ENCODE measurements at places on chromosomes 2 and 18. TPM values are rescaled to one million over a fixed set of nuclear protein-coding genes. Genes with fewer than 3 reads are reported as not detected.

Gene FN1
- 30,644 TPM for total RNA-seq

Gene CMPK2
- 0.95 TPM for total RNA-seq

Gene FSIP2
- 1.7 TPM for total RNA-seq

Gene XRCC5
- 236 TPM for total RNA-seq

Gene FAP
- 171 TPM for total RNA-seq

Gene SCN2A
- total RNA-seq, result 1.9 TPM

Gene COL3A1
- 7,827 TPM for total RNA-seq

Gene SH2D6
- total RNA-seq, result not detected

Gene TMEM150A
- total RNA-seq, result 17.1 TPM

Gene PER2
- total RNA-seq, result 2.9 TPM

- H3K4me3 ChIP-seq, result no peak overlapping the region
- H3K27me3 ChIP-seq, result no peaks in the 10 kb centered on the region
- H3K27ac ChIP-seq, result no peak overlapping the region
- H3K36me3 ChIP-seq, result no peaks in the 10 kb centered on the region
- no peak for DNase-seq
- no peaks in the 10 kb centered on the region for H3K4me1 ChIP-seq
These were observed 44.4 kb upstream of the CTLA4 start for GRCh38 chr2:203823173-203823572.

- H3K27me3 ChIP-seq, result peaks cover 2% of the 10 kb centered on the region
- H3K27ac ChIP-seq, result peak within 1 kb of the TSS; percentile 53
- no peak within 1 kb of the TSS for H3K4me3 ChIP-seq
- H3K36me3 ChIP-seq, result no peaks in the 10 kb centered on the region
These were observed at the start of gene NEURL3 for GRCh38 chr2:96505231-96505889. Gene NEURL3 (minus strand): TSS chr2:96505357. CDS start chr2:96505286, 71 bp downstream.

- no peaks in the 10 kb centered on the region for H3K36me3 ChIP-seq
- peak overlapping the region; percentile 56 for H3K27ac ChIP-seq
- no peak overlapping the region for H3K4me3 ChIP-seq
- no peaks in the 10 kb centered on the region for H3K27me3 ChIP-seq
- peaks cover 43% of the 10 kb centered on the region for H3K4me1 ChIP-seq
These were observed 55.5 kb downstream of the ARHGAP28 start for GRCh38 chr18:6785001-6785400.

DNA sequence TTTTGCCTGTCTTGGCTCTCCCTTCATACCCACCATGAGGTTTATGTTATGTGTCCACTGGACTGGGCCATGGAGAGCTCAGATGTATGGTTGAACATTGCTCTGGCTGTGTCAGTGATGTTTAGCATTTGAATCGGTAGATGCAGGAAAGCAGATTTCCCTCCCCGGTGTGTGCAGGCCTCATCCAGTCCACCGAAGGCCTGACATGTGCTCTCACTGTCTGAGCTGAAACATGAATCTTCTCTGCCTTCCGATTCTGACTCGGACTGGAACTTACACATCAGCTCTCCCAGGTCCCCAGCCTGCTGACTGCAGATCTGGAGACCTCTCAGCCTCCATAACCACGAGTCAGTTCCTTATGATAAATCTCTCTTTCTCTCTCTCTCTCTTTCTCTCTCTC, 72.4 kb upstream of the SLC66A3 start:
- no peak overlapping the region for H3K27ac ChIP-seq
- H3K4me3 ChIP-seq, result no peak overlapping the region
- peaks cover 2% of the 10 kb centered on the region for H3K27me3 ChIP-seq
- H3K36me3 ChIP-seq, result peaks cover 2% of the 10 kb centered on the region

DNA sequence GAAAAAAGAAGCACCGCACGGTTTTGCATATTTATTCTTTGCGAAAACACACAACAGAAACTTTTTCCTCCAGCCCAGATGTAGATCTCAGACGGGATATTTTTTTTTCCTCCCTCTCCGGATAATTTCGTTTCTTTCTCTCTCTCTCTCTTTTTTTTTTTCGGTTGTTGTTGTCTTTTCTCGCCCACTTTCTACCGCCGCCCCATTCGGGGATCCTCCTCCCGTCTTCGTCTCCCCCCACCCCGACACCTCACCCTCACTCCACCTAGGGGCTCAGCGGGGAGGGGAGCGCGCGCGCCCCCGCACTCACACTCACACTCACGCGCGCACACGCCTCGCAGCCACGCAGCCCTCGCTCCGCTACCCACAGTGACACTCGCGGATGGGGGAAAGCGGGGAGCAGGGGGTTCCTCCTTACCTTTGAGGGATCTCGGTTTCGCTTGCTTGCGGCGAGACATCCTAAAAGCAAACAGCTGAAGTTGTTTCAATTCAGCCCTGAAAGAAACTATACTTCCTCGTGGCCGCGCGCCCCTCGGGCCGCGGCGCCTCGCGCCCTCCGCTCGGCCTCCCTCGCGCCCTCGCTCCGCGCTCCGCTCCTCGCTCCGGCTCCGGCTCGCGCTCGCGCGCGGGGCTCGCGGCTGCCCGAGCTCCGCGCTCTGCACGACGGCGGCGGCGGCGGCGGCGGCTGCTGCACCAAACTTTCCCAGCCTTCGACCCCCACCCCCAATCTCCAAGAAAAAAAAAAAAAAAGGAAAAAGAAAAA, 1.3 kb downstream of the ZNF521 start:
- no peak for DNase-seq
- peaks cover 31% of the 10 kb centered on the region for H3K4me1 ChIP-seq
- H3K4me3 ChIP-seq, result peak overlapping the region; percentile 98

DNA sequence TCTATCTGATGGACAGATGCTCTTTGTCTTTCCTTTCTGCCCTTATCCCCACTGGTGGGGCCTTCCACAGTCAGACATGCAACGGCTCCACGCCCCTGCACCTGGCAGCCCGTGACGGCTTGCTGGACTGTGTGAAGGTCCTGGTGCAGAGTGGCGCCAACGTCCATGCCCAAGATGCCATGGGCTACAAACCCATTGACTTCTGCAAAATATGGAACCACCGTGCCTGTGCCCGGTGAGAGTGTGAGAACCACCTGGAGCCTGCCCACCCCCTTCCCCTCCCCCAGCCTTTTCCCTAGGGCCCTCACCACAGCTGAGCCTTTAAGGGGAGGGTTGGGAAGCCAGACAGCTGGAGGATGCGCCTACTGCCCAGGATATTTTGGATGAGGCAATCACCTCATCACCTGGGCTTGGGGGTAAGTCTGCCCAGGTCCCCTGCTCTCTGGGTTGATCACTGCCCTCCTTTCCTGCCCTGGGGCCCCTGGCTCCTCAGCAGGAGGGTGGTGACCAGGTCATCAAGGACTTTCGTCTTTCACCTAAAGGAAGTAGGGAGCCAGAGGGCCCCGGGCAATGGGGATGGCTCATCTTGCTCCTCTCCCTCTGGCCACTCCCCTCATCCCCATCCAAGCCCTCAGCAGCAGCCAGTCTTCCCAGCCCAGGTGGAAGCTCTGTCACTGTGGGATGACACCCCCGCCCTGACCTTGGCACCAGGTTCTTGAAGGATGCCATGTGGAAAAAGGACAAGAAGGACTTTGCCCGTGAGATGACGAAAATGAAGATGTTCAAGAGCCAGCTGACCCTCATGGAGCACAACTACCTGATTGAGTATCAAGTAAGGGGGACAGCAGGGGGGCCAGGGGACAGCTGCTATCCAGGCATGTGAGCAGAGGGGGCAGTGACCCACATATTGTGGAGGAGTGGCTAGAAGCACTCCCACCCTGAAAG, 3.7 kb downstream of the ANKRD53 start:
- H3K36me3 ChIP-seq, result peaks cover 14% of the 10 kb centered on the region
- no peak overlapping the region for H3K4me3 ChIP-seq
- H3K27ac ChIP-seq, result no peak overlapping the region
- peak; percentile 38 for DNase-seq
- H3K4me1 ChIP-seq, result peaks cover 10% of the 10 kb centered on the region

DNA sequence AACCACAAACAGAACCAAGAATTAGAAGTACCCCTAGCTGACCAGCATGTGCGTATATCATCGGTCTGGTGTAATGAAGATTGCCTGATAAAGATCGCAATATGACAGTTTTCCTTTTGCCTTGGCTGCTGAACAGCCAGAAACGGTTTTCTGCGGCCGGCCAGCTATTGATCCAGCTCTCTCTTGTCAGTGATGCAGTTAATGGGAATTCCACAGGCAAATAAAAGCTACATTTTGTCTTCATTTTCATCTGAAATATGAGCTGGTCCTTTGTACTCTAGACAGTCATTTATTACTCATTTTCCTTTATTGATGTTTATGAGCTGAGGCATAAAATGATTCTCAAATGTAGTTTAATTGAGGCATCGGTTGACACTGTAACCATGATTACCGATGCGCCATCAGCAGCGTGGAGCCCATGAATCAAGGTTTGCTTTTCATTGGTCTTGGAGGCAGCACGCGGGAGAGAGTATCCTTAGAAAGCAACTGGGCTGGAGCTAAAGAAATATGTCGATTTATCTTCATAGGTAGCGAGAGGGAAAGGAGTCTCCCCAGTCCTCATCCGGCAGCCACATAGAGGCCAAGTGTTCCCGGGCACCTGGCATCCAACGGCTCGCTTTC, 535.2 kb downstream of the GALR1 start:
- no peak for DNase-seq
- no peaks in the 10 kb centered on the region for H3K27me3 ChIP-seq
- no peaks in the 10 kb centered on the region for H3K4me1 ChIP-seq
- H3K36me3 ChIP-seq, result no peaks in the 10 kb centered on the region
- H3K4me3 ChIP-seq, result no peak overlapping the region

- no peak overlapping the region for H3K27ac ChIP-seq
- no peaks in the 10 kb centered on the region for H3K36me3 ChIP-seq
- H3K4me3 ChIP-seq, result no peak overlapping the region
- H3K27me3 ChIP-seq, result no peaks in the 10 kb centered on the region
- DNase-seq, result no peak
These were observed 6.1 kb downstream of the AFF3 start for GRCh38 chr2:100136310-100136709.

DNA sequence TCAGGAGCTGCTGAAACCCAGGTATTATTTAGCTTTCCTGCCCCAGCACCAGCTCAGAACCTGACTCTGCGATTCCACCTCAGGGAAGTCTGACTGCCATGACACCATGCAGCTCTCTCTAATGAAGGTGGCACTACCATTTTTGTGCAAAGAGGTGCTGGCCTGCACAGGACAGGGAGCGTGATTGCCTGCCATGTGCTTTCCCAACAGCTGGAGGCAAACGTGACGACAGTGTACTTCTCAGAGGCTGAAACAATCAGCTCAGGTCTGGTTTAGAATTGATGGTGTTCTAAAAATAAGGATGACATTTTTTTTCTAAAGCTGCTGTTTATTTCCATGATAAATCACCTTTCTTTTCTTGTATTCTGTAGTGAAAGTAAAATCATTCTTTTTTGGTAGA, 75.2 kb upstream of the TTC39C start:
- H3K36me3 ChIP-seq, result no peaks in the 10 kb centered on the region
- H3K4me1 ChIP-seq, result peaks cover 7% of the 10 kb centered on the region
- no peak overlapping the region for H3K4me3 ChIP-seq
- DNase-seq, result no peak
- H3K27me3 ChIP-seq, result peaks cover 4% of the 10 kb centered on the region

DNA sequence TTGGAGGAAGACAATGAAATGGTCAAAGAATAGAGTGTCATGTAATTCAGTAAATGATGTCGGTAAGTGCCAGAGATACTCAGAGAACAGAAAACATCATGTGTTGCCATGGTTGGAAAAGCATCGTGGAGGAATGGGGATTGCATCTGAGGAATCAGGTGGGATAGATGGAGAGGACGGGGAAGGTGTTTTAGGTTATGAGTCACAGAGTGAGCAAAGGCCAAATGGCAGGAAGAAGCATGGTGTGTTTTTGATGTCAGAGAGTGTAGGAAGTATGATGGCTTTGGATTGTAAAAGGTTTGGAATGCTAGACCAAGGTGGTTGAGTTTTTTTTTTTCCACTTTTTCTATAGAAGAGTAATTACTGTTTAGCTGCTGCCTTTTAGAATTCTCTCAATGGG, 27.5 kb upstream of the CD28 start:
- H3K27me3 ChIP-seq, result no peaks in the 10 kb centered on the region
- H3K36me3 ChIP-seq, result peaks cover 2% of the 10 kb centered on the region
- H3K4me3 ChIP-seq, result no peak overlapping the region
- H3K4me1 ChIP-seq, result peaks cover 60% of the 10 kb centered on the region
- no peak for DNase-seq

DNA sequence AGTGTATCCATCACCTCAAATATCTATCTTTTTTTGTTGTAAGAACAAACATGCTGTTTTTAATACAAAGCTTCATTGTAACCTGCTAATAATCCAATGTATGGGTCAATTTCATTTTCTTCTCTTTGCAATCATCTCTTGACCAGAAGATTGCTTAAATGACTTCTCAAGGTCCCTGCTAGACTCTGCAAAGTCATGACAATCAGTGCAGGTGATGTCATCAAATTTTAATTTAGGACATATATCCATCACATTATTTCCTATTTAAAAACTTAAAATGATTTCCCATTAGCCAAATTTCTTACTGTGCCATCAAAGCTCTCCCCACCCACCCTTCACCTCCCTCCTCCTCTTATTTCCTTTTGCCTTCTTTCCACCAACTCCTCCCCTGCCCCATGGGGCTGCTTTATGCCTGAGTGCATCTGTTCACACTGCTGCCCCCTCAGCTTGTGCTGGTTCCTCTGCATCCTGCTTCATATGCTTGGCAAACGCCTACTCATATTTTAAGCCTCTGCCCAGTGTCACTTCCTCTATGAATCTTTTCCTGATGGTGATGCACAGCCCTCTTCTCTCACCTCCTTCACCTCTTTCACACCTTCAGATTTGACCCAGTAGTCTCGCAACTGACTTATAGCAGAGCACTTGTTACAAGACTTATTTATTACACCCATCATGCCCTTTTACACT, 20.3 kb downstream of the PLEK start:
- H3K36me3 ChIP-seq, result no peaks in the 10 kb centered on the region
- H3K27ac ChIP-seq, result no peak overlapping the region
- H3K27me3 ChIP-seq, result peaks cover 37% of the 10 kb centered on the region

- H3K36me3 ChIP-seq, result no peaks in the 10 kb centered on the region
- H3K27me3 ChIP-seq, result peaks cover 2% of the 10 kb centered on the region
- DNase-seq, result peak; percentile 6
These were observed 371.1 kb upstream of the ID2 start for GRCh38 chr2:8310557-8311455.

- H3K27ac ChIP-seq, result no peak overlapping the region
- no peak overlapping the region for H3K4me3 ChIP-seq
- H3K4me1 ChIP-seq, result no peaks in the 10 kb centered on the region
- no peaks in the 10 kb centered on the region for H3K27me3 ChIP-seq
These were observed 69.2 kb downstream of the DLGAP1 start for GRCh38 chr18:4385876-4386275.

DNA sequence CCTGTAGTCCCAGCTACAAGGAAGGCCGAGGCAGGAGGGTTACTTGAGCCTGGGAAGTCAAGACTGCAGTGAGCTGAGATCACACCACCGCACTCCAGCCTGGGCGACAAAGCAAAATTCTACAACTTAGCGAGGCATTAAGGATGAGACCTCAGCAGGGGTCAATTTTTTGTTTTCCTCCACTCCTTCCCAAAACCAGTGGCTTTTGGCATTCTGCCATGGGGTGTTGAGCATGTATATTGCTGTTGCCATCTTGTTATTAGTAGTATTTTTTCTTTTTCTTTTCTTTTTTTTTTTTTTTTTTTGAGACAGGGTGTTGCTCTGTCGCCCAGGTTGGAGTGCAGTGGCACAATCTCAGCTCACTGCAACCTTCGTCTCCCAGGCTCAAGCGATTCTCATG, 8.9 kb upstream of the GIGYF2 start:
- H3K27me3 ChIP-seq, result no peaks in the 10 kb centered on the region
- H3K4me3 ChIP-seq, result no peak overlapping the region
- H3K4me1 ChIP-seq, result peaks cover 18% of the 10 kb centered on the region
- H3K36me3 ChIP-seq, result peaks cover 2% of the 10 kb centered on the region
- H3K27ac ChIP-seq, result peak overlapping the region; percentile 29

GRCh38 chr2:38076710-38077430, 919 bp upstream of the CYP1B1 start:
- peaks cover 34% of the 10 kb centered on the region for H3K4me1 ChIP-seq
- peak; percentile 95 for DNase-seq
- H3K27ac ChIP-seq, result peak overlapping the region; percentile 97
- peak overlapping the region; percentile 82 for H3K4me3 ChIP-seq
- H3K27me3 ChIP-seq, result no peaks in the 10 kb centered on the region

Measured in chondrocyte (in vitro differentiated cells).